ENCODE measurements at places on chromosomes 3 and 15.

DNA sequence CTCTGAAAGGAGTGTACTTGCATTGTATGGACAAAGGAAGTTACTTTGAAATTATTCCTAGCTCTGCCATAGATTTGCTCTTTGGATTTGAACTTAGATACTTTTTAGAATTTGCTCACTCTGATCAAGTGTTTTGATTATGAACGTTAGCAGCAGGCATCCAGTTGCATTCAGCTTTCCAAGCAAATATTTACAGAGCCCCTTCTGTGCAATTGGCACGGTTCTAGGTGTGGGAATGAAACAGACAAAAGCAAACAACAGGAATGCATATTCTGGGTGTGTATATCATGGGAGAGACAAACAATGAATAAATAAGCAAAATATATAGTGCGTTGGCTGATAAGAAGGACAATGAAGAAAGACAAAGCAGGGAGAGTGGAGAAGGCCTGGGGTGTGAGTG lies 125.5 kb upstream of the ADAMTS9 start:
- DNase-seq = no peak

GRCh38 chr3:72346526-72346926 lies 501.7 kb downstream of the SHQ1 start:
- no peak for DNase-seq

GRCh38 chr3:25291481-25291905 lies 136.6 kb upstream of the RARB start:
- DNase-seq = peak; percentile 37

DNA sequence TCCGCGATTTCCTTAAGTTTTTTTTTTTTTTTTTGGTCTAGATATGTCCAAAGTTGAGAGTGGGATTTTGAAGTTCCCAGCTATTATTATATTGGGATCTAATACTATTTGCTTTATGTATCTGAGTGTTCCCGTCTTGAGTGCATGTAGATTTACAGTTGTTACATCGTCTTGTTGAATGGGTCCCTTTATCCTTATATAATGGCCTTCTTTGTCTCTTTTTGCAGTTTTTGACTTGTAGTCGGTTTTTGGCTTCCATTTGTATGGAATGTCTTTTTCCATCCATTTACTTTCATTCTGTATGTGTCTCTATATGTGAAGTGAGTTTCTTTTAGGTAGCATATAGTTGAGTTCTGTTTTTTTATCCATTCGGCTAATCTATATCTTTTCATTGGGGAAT lies 35.6 kb downstream of the CRYBG3 start:
- DNase-seq = no peak

- no peak for DNase-seq
These were observed 47.5 kb downstream of the SRGAP3 start for GRCh38 chr3:9201955-9202354.

DNA sequence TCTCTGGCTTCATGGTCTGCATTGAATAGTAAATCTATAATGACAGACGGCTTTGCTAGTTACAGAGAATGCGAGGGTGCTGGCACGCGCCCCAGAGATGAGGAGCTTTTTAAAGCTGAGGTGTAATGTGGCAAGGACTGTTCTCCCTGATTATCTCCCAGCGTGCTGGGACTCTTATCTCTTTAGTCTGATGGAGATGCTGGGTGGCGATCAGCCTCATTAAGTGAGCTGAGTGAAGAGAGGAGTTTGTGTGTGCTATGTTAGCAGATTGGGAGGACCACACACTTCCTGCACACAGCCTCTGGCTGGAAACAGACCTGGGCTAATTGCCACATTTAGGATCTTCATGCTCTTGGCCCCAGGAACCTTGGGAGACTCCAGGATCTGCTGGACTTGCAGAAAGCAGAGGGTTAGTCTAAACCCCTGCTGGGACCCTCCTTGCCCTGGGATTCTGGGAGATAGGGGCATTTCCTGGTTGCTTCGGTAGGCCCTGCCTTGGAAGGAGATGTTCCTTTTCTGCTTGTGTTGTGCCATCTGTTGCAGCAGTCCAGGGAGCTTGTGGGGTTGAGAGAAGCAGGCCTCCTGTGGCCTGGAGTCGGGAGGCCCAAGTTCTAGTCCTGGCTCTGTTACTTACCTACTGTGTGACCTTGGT lies 15.0 kb downstream of the PDIA5 start:
- DNase-seq = no peak

GRCh38 chr15:39657668-39658067 lies 76.8 kb downstream of the THBS1 start:
- DNase-seq = no peak

- no peak for DNase-seq
These were observed 216.7 kb downstream of the ABHD5 start for GRCh38 chr3:43907508-43907858.

- DNase-seq = no peak
These were observed 152.3 kb upstream of the STAC start for GRCh38 chr3:36227980-36228379.

DNA sequence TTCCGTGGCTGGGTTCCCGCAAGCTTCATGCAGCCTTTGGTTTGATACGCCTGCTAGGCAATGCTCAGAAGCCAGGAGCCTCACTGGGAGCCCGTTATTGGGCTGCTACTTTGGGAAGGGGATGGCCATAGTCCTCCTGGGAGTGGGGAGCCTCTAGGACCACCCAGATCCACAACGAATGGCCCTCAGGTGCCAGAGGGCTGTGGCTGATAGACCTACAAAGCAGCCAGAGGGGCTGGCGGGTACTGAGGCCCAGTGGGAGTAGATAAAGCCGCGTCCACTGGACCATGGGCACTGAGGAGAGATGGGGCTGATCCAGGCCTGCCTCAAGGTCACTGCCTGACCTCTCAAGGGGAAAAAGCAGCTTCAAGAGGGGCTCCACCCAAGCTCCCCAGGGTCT lies 714 bp downstream of the GNAT1 start:
- DNase-seq = no peak

- DNase-seq = no peak
These were observed 34.3 kb upstream of the LRTM1 start for GRCh38 chr3:54962200-54962599.

DNA sequence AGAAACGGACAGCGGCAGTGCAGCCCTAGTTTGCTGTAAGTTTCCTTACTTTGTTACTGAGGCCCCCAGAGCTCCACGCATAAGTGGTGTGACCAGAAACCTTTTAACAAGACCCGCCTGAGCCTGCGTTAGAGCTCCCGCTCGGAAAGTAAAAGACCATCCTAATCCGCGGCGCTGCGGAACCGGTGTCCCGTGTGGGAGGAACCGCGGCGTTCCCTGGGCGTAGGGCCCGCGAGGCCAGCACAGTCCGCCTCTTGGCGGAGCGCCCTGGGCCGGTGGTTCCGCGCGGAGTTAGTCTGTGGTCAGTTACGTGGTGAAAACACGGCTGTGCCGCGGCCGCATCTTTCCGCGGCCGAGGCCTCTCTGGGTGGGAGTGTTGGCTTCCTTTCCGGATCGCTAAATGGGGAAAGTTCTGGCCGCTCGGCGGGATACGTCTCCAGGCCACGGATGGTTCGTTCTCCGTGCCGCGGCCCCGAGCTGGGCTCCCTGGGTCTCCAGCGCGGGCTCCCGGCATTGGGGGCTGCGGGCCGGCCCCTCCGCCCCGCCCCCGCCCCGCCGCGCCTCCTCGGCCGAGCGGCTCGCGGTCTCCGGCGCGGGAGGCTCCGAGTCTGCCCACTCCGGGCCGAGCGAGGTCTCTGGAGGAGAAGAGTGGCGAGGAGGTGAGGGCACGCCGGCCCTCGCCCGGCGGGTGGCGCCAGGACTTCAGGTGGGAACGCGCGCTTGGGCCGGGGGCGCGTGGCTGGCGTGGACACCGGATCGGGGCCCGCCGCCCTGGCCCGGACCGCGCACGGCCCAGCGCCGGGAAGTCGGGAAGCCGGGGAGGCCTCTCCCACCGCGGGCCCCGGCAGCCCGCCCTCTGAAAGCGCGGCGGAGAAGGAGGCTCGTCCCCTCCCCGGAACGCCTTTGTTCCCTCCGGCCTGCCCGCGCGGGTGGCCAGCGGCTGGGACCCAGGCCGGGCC lies 754 bp downstream of the B3GNT5 start:
- no peak for DNase-seq

GRCh38 chr3:197022405-197023231 lies 7.0 kb downstream of the MELTF start:
- no peak for DNase-seq

DNA sequence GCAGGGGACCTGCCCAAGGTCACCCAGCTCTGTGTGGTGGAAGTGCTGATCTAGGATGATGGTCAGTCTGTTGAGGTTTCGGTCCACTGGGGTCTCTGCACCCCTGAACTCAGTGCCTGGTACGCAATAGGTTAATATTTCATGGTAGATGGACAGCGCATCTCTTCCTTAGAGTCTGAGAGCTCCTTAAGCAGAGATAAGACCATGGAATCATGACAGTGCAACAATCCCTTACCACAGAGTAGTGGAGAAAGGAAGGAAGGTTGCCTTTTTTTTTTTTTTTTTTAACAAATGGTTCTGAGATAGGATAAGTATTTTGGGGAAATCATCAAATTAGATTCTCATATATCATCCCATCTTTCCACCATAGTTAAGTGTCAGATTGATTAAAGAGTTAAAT lies 79.8 kb upstream of the SLC6A1 start:
- no peak for DNase-seq

- DNase-seq = peak; percentile 84
These were observed 35.1 kb downstream of the MDFIC2 start for GRCh38 chr3:70277304-70277703.

- DNase-seq = peak; percentile 80
These were observed 5.5 kb downstream of the BCL6 start for GRCh38 chr3:187739561-187740332.

GRCh38 chr3:85007195-85008094 lies 48.7 kb downstream of the CADM2 start:
- peak; percentile 6 for DNase-seq

- no peak for DNase-seq
These were observed 396.1 kb upstream of the ROBO2 start for GRCh38 chr3:76643623-76644304.

GRCh38 chr3:87164245-87164644 lies 62.9 kb upstream of the CHMP2B start:
- DNase-seq = no peak

DNA sequence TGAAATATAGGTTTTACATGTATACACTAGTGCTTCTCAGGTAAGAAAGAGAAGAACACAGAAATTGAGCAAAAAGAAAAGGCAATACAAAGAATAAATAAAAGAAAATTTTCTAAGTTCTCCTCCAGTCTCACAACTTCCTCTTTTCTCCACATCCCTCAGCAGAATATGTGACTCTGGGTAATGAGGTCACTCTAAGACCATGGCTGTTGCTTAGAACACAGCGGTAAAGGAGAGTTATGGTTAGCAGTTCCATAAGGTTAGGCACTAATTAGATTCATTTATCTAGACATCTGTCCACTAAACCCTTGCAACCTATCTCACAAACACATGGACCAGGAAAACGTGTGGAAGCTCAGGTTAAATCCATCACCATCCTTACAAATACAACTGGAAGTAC lies 47.9 kb downstream of the IGSF11 start:
- no peak for DNase-seq

DNA sequence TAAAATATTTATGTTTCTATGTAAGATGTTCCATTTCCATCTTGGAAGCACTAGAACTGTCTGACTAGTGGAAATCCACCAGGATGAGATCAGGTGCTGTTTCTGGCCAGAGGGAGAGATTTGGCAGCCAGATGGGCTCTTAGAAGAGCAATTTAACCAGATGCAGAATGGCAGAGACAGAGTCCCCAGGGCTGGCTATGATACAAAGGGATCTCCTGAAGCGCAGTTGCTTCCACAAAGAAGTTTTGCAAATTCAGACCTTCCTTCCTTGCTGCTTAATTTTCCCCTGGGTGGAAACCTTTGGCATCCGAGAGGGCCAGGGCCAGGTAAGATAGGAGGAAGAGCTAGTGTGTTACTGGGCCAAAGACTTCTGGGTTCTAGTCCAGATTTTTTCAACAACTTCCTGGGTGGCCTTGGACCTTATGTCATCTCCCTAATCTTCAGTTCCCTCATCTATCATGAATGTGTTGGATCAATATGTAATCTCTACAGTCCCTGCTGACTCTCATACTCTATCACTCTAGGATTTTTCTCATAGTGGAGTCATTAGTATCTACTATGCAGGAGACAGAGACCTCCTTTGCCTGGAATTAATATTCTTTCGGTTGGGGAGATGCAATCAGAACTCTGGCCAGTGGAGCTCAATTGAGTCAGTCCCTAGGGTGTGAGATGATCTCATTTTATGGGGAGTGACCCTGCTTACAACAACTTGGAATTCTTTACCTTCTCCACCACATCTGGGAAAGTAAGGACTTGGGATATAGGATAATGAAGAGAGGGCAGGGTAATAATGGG lies 41.1 kb upstream of the NDUFB4 start:
- DNase-seq = no peak

- DNase-seq = no peak
These were observed 71.3 kb upstream of the LRTM1 start for GRCh38 chr3:54999159-54999558.

DNA sequence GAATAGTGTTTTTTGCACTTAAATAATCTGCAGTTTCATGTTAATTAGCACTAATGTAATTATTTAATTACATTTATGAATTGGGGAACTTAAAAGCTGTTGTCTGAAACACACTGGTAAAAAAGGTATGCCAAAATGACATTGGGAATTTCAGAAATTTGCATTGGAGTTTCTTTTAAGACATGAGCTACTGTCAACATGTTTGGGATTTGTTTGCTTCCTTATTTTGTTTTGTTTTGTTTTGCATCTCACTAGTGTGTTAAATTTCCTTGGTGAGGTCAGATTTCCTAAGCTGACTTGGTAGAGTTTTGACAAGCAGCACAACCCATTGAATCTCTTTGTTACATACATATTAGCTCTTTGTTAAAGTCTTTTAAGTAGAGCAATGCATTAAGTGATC lies 119.4 kb downstream of the IQCH start:
- DNase-seq = no peak

DNA sequence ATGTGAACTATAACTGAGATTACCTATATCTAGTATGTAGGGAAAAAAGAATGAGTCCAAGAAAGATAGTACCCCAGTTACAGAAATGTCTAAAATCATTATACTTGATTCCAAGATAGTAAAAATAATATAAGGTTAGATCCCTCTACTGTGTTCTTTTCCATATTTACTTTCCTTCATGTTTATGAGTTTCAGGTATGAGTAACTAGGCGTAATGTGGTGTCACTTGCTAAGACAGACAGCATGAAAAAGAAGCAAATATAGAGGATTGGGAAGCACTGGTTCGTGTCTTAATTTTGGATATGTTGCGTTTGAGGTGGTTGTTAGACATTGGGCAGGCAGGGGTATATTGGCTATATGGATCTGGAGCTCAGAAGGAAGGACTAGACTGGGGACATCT lies 168.1 kb upstream of the PFN2 start:
- DNase-seq = no peak

DNA sequence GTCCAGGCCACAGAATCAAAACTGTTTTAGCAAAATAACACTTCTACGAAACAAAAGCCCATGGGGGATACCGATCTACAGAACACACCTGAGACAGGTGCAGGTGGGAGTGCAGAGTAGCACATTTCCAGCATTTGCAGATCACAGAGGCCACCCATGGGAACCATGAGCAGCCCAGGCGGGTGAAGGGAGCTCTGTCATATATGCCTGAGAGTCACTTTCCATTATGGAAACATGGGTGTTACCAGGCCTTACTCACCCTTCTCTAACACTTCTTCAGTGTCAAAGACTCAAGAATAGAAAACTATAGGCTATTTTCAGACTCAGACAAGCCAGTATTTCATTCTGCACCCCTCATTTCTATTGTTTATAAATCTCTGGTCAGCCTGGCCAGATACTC lies 3.5 kb downstream of the PLA1A start:
- no peak for DNase-seq

GRCh38 chr3:94137377-94137776 lies 74.5 kb downstream of the NSUN3 start:
- DNase-seq = no peak

- DNase-seq = peak; percentile 93
These were observed 20.4 kb upstream of the PLXND1 start for GRCh38 chr3:129626744-129627349.
